ENCODE measurements at places on chromosomes 1 and 21.
A peak's percentile ranks its signal among the peaks of the same experiment; 100 is the strongest.

GRCh38 chr1:112783059-112783458 is 67.9 kb upstream of the PPM1J start:
- no peak for DNase-seq

DNA sequence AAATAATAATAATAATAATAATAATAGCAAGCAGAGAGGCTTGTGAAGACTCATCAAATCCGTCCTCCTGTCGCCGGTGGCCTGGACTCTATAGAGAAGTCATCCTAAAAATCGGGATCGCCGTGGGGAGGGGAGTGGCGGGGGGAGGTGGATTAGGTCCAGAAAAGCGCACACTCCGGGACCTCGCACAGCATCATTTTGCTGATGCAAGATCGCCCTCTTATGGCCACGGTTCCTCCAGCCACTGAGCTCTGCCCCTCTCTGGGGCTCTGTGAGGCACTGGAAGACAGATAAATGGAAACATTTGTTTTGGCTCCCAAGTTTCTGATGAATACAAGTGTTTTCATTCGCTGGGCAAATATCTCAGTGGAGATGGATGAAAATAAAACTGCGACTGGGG is 612.0 kb downstream of the MATN1 start:
- DNase-seq = peak; percentile 52

DNA sequence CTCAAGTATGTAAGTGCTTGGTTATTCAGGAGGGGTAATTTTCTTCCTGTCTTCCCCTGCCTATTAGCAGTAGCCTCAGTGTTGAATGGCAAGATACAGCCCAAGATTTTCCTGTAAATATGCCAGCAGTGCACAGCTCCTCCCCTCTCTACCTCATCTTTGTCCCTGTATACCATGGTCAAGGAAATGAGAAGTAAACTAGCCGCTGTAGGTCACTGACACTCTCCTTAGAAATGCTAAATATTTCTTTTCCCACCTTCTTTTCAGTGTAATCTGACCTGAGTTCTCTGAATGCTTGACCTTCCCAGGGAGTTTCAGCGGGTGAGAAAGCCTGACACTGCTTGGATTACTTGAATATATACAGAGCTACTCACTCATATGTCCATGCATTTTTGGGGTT is 84.1 kb upstream of the ZNF326 start:
- peak; percentile 90 for DNase-seq

DNA sequence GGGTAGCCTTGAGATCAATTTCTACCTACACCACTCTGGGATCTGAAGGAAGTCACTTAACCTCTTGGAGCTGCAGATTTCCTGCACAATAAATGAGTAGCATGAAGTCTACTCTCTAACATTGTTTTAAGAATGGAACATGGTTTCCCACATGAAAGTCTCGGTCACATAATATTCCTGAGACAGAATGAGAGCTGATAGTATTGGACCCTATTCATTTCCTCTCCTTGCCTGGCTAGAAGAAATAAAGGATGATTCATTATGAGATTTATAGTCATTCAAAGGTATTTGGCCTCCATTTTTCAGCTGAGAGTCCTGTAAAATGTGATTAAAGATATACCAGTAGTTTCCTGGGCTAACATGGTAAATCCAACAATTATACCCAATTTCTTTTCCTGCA is 56.7 kb downstream of the ARHGAP29 start:
- DNase-seq = no peak

DNA sequence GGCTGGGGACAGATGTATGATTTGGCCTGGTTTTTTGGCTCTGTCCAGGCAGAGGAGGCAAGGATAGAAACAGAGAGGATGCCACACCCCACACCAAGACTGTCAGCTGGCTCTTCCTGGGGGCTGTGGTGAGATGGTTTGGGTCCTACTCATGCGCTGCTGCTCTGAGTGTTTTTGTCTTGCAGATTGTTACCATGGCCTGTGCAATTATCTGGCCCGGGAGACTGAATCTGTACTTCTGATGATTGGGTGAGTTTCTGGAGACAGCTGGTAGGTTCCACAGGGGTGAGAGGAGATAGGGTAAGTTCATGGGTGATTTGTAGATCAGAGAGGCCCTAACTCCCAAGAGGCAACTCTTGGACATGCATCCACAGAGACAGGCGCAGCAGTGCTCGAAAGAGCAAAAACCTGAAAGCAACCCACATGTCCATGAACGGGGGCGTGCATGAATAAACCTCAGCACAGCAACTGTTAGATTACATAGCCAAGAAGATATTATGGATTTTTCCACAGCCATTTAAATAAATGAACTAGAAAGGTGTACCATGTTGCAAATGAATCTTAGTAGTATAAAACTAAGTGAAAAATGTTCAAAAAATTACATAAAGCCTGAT is 17.8 kb downstream of the AADACL4 start:
- DNase-seq = no peak

DNA sequence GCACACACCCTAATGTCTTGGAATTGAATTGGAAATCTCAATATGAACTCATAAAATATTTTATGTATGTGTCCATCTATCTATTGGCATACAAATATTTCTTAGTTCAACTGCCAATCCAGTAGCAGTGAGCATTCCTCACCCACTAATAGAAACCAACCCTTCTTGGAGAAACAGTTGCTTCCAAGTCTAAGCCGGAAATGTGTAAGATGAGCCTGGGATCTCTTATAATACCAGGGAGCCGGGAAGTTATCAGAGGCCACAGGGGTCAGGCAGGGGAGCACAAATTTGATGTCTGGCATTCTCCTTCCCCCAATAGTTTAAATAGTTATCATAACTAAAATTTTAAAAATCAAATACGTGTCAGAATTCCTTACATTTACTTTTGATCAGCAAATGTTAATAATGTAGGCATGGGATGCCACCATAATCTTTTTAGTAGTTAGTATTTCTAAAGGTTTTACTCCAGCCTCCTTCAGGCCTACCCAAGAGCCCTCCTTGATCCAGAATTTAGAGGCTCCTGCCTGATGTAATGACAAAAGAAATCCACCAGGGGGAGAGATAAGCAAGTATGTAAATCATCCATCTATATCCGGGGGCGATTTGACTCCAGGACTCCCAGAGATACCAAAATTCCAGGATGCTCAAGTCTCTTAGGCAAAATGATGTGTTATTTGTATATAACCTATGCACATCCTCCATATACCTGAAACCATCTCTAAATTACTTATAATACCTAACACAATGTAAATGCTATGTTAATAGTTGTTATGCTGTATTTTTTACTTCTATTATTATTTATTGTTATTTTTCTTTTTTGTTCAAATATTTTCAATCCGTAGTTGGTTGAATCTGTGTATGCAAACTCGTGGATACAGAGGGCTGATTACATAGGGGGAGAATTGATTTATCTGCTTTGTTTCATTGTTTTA is 218.7 kb upstream of the COA6 start:
- peak; percentile 76 for DNase-seq

DNA sequence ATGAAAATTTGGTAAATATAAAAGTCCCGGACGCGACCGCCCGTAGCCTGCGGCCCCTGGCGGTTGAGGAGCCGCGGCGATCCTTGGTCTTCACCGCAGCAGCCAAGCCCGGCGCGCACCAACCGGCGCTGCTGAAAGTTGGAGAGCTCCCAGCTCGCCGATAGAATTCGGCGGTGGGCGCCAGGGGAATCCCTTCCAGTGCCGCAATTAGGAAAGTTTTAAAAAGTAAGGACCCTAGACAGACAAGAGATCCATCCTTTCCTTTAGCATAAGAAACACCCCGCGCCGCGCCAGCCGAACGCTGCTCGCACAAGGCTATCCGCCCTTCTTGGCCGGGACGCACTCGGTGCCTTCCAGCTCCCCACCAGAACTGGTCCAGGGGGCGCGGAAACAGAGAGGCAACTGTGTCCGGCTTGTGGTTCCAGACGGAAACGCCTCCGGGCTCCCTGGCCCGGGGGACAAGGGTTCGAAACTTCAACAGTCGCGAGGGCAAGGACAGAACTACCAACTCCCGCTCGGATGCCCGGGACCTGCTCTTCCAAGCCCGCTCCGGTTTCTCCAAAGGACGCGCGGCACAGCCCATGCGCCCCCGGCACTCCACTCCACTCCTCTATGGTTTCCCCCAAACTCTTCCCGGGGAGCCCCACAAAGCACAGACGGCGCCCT is 1.7 kb downstream of the FAM78B start:
- DNase-seq = peak; percentile 60

- peak; percentile 45 for DNase-seq
These were observed 19.8 kb downstream of the PRPF38A start for GRCh38 chr1:52424231-52424636.

- peak; percentile 60 for DNase-seq
These were observed 12.0 kb downstream of the SLC35D1 start for GRCh38 chr1:67041841-67042503.

GRCh38 chr1:111242805-111243523 is 15.5 kb downstream of the CHI3L2 start:
- DNase-seq = no peak

GRCh38 chr1:151553659-151554058 is 13.6 kb downstream of the TUFT1 start:
- peak; percentile 68 for DNase-seq

DNA sequence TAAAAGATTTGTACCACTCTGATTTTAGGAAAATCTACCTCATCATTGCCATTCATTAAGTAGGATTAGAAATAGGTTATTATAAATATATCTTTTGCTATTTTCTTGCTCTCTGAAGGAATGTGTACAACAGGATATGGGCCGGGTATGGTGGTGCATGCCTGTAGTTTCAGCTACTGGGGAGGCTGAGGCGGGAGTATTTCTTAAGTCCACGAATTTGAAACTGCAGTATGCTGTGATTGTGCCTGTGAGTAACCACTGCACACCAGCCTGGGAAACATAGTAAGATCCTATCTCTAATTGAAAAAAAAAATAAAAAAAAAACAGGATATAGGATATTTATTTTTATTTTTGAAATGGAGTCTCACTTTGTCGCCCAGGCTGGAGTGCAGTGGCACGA is 50.0 kb downstream of the CLIC4 start:
- DNase-seq = peak; percentile 71

DNA sequence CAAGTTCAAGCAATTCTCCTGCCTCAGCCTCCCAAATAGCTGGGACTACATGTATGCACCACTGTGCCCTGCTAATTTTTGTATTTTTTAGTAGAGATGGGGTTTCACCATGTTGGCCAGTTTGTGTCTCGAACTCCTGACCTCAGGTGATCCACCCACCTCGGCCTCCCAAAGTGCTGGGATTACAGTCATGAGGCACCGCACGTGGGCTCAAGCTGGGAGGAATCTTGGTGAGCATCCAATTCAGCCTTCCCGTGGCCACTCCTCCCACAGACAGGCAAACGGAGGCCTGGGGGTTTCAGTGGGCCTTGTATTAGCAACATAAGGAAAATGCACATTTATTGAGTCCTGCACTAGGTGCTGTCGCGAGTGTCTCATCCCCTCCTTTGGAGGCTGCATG is 24.5 kb upstream of the VWA5B1 start:
- peak; percentile 23 for DNase-seq

DNA sequence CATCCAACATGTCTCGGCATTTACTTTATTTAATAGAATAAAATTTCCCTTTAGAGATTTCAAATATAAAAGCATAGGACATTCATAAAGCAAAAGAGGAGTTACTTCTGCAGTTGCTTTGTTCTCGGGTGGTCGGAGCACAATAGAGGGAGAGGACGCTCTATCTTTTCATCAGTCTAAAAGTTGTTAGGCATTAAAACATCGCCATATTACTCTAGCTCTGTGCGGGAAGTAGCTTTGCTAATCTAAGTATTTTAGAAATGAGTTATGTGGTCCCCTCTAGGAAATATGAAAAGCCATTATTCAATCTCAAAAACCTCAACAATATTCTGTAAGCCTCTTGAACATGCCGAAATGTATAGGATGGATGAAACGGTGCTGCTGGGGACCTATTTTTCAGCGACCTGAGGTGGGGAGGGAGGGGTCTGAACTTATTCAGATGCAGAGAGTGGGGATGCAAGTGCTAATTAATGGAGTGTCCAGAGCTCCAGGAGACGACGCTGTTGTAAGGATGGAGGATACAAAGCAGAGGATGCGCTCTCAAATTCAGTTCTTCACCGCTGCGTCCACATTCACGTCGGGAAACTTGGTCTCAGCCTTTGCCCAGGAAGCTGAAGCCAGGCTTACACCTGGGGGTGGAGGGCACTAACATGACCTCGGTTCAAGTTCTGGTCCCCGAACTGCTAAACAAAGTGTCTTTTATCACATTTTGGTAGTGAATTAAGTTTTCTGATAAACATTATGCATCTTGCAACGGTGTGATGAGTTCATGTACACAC is 6.3 kb downstream of the CDKN2C start:
- DNase-seq = no peak

- DNase-seq = no peak
These were observed 110.8 kb downstream of the PLPP3 start for GRCh38 chr1:56468518-56468917.

DNA sequence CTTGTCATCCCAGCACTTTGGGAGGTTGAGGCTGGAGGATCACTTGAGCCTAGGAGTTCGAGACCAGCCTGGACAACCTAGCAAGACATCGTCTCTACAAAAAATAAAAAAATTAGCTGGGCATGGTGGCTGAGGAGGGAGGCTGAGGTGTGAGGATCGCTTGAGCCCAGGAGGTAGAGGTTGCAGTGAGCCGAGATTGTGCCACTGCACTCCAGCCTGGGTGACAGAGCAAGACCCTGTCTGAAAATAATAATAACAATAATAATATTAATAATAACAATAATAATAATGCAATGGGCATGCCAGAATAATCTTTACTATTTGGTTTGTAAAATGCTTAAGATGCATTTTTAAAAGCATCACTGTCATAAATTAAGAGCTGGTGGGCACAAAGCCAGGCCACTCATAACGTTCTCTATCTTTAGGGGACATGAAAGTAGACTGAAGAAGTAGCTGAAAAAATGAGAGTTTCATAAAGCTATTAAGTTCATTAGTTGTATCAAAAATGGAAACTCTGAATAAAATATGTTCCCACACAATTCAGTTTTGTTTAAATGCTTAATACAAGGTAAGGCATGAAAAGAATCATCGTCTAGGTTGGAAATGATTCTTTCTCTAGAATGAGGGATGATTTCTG is 51.6 kb upstream of the ITPKB start:
- no peak for DNase-seq

DNA sequence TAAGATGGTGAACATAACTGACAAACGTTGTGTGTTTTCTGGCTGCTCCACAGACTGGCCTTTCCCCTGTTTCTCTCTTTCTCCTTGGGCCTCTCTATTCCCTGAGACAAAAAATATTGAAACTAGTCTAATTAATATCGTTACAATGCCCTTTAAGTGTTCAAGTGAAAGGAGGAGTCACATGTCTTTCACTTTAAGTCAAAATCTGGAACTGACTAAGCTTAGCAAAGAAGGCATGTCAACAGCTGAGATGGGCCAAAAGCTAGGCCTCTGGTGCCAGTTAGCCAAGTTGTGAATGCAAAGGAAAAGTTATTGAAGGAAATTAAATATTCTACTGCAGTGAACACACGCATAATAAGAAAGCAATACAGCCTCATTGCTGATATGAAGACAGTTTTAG is 32.2 kb upstream of the FCRL3 start:
- no peak for DNase-seq

- no peak for DNase-seq
These were observed 49.3 kb downstream of the TGFB2 start for GRCh38 chr1:218394416-218394815.

- DNase-seq = no peak
These were observed 819 bp downstream of the PYHIN1 start for GRCh38 chr1:158932171-158932570.

- no peak for DNase-seq
These were observed 134.8 kb upstream of the KIF26B start for GRCh38 chr1:245019910-245020486.

Data from iris pigment epithelial cell (primary cell).